Heart right ventricle (tissue), 16 donors: ENCODE measurements at places on chromosomes 16 and 17. TPM values are rescaled to one million over a fixed set of nuclear protein-coding genes. Genes with fewer than 3 reads are reported as not detected.

Gene MYOCD
- total RNA-seq: 39.5 TPM

Gene MYH13
- not detected for total RNA-seq

Gene CDRT15
- total RNA-seq: not detected

Gene EXOC7
- total RNA-seq: 84.3 TPM

Gene SOX8
- 0.44 TPM for total RNA-seq

Gene SCNN1B
- total RNA-seq: 0.20 TPM

Gene MYH3
- total RNA-seq: 0.19 TPM

Gene IGFALS
- total RNA-seq: 0.12 TPM

Gene RNF112
- 0.79 TPM for total RNA-seq
